ENCODE measurements at places on chromosomes 6 and 20.

- DNase-seq: no peak
Measured at GRCh38 chr20:18978311-18978710, 164.7 kb downstream of the SCP2D1 start.

- DNase-seq: peak; percentile 76
Measured at GRCh38 chr20:9156529-9157280, 87.8 kb downstream of the PLCB4 start.

DNA sequence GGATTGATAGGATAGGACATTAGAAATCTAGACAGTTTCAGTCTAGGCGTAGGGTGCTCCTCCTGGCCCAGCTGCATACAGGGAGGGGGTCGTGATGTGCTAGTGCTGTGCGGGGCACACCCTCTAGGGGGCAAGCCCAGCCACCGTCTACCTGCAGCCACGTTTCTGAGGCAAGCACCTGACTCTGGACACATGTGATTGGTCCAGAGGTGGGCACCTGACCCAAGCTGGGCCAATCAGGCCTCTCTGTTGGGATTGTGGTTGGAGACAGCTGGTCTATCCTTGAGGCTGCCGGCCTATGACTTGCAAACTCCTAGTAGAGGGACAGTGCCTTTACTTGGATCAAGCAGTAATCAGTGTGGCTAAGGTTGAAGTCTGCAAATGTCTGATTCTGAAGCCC is 317.1 kb downstream of the BMP7 start:
- DNase-seq: no peak

DNA sequence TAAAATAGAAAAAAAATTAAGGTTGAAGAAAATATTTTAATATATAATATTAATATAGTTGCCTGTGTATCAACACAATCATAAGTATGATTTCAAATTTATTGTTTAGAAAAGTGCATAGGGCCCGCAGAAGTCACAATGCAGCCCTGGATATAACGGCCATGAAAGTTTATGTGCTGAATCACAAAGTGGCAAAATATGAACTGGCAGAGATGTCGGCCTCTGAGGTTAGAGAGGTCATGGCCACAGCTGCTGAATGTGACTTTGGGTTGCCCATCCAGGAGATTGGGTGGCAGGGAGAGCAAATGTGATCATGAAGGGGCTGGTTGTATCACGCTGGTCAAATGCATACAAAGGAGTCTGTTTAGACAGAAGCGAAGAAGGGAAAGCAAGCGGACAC is 35.7 kb downstream of the COL11A2 start:
- DNase-seq: no peak

DNA sequence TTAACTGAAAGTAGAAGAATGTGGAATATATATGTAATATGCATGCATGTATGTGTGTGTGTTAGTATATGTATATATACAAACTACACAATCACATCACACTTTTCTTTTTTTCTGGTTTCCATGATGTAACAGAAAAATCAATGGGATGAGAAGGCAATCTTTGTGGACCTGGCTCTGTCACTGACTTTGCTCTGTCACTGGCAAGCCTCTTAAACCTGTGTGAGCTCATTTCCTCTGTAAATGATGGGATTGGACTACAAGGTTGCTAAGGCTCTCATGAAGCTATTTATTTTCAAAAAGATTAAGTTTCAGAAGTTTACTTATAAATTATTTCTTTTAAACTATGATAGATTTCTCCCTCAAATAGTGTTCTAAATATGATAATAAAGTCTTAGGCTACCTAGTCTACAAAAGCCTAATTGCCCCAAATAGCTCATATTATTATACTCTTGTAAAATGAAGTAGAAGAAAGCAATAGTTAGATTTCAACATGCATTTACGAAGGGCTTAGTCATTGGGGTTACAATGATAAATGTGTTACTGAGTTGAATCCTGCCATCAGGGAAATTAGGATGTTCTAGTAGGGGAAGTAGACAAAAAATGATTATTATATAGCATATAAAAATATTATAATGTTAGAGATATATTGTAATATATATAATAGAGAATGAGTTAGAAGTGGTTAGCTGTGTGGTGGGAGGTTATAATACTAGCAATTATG is 129.3 kb downstream of the AFG1L start:
- no peak for DNase-seq

- DNase-seq: no peak
Measured at GRCh38 chr6:41274256-41274655, 12.2 kb downstream of the TREM1 start.

DNA sequence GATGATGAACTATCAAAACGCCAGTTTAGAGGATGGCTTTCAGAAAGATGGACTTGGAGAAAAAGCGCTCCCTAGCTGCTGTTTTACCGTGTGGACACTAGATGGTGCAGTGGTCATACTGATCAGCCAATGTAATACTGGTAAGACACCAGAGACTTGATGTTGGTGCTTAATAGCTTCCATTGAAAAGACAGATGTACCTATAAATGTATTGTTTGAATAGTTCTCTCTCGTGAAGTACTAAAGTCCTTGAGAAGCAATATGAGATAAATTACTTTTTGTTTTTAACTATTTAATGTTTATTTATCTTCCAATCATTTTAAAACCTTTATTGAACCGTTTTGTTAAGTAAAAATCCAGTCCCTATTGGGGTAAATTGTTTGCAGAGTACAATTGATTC is 63.9 kb upstream of the FUCA2 start:
- peak; percentile 86 for DNase-seq

DNA sequence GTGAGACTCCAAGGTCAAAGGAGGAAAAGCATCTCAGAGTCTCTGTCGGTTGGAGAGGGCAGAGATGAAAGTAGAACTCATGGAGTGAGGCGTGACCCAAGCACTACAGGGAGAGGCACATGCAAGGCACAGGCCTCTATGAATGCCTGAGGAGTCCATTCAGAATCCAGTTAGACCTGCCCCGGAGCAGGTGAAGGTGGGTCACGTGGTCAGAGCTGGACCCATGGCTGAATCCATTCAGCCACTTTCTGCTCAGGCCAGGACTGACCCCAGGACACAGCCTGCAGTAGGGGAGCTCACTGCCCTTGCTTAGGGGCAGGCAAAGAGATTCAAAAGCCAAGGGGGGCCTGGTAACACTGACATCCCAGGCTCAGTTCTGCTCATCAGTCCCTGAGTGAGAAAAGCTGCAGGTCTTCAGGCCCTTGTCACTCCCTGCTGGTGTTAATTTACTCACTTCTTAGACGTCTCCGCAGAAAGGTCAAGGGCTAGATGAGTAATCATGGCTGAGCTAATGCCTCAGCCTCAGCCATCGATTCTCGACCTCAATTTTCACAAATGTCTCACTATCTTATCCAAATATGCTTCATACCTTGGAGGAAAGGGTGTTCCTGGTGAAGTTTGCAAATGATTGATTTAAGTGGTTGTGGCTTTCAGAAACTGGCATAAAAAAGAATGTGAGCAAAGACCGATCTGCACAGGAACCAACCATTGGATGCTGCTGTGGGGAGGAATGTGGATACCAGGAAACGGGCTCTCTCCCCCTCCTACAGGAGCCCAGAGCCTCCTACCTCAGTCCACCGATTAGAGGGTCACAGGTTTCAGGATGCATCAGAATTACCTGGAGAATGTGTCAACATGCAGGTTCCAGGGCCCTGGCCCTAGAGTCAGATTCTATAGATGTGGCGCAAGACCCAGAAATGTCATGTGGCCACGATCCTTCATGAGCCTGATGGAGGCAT is 584.4 kb downstream of the PTPRT start:
- no peak for DNase-seq

DNA sequence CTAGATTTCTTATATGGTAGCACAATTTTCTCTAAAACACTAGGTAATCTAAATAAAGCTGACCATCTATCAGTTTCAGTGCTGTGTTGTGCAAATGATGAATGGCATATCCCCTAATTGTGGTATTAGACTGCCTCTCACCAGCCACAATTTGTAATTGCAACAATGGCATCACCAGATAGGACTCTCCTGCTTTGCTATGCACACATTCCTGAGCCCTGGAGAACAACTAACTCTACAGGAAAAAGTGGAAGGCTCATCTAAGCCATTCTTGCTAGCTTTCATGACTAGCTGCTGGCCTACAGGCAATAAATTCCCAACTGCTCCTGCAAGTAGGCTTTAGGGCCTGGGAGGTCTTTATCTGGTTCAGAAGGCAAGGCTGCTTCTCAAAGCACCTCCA is 974.1 kb downstream of the EYS start:
- DNase-seq: no peak

DNA sequence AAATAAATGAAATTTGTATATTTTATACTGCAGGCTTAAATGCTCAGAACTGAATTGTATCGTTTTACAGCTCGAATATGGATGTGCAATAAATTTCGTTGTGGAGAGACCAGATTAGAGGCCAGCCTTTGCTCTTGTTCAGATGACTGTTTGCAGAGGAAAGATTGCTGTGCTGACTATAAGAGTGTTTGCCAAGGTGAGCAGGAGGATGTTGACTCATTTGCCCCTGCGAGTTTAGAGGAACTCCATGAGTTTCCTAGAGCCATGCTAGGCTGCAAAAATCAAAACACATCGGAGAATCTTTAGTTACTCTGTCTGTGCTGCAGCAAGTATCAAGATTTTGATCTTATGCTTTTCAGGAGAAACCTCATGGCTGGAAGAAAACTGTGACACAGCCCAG is 15.4 kb downstream of the ENPP3 start:
- peak; percentile 62 for DNase-seq

DNA sequence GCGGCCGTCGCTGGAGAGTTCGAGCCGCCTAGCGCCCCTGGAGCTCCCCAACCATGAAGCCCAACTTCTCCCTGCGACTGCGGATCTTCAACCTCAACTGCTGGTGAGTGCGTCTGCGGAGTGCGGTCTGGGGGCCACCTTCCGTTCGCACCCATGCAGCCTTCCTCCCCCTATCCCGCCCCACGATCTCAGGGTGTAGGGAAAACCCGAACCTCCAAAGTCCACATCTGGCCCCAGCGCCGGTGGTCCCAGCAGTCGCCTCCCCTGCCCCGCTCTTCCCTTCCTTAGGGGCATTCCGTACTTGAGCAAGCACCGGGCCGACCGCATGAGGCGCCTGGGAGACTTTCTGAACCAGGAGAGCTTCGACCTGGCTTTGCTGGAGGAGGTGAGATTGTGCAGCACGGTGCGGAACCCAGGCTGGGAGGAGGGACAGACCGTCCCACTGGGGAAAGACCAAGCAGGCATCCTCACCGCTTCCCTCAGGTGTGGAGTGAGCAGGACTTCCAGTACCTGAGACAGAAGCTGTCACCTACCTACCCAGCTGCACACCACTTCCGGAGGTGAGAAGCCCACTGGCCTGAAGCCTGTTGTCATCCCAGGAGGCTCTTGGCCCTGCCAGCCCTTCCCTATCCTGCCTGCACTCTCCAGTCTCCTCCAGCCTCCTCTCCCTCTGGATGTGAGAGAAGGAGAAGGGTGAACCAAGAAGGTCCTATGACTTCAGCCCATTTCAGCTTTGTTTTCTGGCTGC is 719 bp downstream of the SMPD2 start:
- peak; percentile 47 for DNase-seq

- no peak for DNase-seq
Measured at GRCh38 chr20:4457566-4458543, 263.9 kb upstream of the PRND start.

- no peak for DNase-seq
Measured at GRCh38 chr6:158125271-158125670, 42.8 kb downstream of the SERAC1 start.

DNA sequence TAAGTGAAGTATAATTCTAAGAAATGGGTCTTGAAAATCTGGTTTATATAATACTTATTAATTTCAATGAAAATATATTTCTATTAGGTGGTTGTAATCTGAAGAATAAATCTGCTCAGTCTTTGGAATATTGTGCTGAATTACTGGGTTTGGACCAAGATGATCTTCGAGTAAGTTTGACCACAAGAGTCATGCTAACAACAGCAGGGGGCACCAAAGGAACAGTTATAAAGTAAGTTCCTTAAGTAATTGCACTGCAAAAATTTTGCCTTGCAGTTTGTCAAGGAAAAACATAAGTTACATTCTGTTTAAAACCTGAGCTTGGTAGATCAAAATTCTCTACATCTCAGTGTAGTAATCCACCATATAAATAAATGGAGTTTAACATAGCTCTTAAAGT is 106.0 kb downstream of the MYO6 start:
- peak; percentile 77 for DNase-seq

GRCh38 chr6:151647976-151648639 is 154.3 kb downstream of the CCDC170 start:
- DNase-seq: no peak
